Endothelial cell of coronary artery (primary cell): ENCODE measurements at places on chromosomes 2 and 18. TPM values are rescaled to one million over a fixed set of nuclear protein-coding genes. Genes with fewer than 3 reads are reported as not detected.

The ACVR1C gene
- total RNA-seq = under 0.01 TPM in 1 of 2 replicates, not detected in the other

The SCN1A gene
- under 0.01 TPM in 1 of 2 replicates, not detected in the other for total RNA-seq

The LONRF2 gene
- total RNA-seq = under 0.01 TPM in 2 replicates

The GPR39 gene
- 0.27 and 0.38 TPM in 2 replicates for total RNA-seq

The RAD51AP2 gene
- total RNA-seq = not detected in 2 replicates

The PPP4R1 gene
- 112 and 138 TPM in 2 replicates for total RNA-seq

The RAB6C gene
- under 0.01 TPM in 1 of 2 replicates, not detected in the other for total RNA-seq

The MROH2A gene
- not detected in 2 replicates for total RNA-seq

The DYSF gene
- total RNA-seq = 87.3 and 142 TPM in 2 replicates

The ITPRIPL1 gene
- total RNA-seq = 0.75 and 0.99 TPM in 2 replicates

The FBXO36 gene
- 0.75 and 1.4 TPM in 2 replicates for total RNA-seq

The ZNF396 gene
- total RNA-seq = 0.36 and 0.56 TPM in 2 replicates
